ENCODE measurements at places on chromosomes 2 and 18.

DNA sequence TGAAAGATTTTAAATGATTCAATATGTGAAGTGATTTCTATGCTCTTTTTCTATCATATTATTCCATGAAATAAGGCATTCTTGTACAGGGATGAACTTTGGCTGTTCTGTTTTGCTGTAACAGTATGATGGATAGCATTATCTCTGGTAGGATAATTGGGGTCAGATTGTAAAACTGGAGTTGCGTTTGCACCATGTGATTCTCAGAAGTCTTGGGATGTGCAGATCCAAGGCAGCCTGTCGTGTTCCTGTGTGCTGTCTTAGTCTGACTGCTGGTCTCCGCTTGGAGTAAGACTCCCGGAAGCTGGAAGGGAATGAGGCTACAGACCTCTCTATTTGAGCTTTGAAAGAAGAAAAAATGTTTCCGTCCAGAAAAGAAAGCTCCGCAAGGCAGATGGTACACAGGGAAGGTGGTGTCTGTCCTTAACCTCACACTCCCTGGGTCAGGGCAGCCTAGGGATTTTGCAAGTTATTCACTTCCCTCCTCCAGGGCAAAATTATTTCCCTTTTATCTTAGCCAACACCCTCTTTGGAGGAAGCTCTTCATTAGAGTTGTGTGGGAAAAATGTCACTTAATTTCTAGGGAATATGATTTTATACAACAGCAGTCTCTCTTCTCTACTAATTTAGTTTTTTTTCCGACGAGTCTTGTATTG is 250.6 kb downstream of the PTPRM start:
- DNase-seq: no peak

GRCh38 chr2:148981324-148981723 is 57.2 kb upstream of the LYPD6B start:
- DNase-seq: no peak

GRCh38 chr2:240956935-240957655 is 41.3 kb upstream of the SNED1 start:
- no peak for DNase-seq

DNA sequence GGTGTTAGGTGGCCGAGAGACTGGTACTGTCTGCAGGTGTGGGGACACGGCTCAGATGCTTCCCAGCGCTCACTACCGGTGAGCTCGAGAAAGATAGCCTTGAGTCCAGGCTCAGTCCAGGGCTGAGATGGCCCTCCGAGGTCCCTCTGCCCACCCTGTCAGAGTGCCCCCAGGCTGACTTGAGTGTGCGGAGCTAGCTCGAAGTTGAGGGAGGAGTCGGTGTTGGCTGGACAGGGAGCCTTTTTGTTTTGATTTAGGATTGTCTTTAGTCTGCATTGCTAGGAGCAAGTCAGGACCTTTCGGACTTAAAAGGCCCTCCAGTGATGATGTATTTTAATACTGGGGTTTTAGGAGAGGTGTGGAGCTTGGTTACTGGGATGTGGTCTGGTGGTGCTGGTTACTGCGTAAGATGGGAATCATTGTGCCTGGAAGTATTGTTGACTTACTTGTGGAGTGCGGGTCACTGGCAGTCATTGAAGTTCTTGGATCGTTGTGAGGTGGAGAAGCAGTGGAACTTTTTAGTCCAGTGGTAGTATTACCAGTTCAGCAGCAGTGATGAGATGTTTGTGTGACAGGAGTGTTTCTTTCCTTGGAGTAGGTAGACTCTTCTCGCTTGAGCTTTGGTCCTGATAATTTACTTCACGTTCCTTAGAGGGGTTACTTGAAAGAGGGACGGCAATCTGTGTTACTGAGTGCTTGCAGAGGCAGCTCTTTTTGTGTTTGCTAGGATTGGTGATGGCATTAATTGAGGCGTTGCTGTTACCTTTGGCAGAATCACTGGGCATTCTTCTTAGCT is 633 bp downstream of the KIAA1328 start:
- DNase-seq: no peak

GRCh38 chr2:120369250-120369649 is 23.3 kb downstream of the INHBB start:
- no peak for DNase-seq

DNA sequence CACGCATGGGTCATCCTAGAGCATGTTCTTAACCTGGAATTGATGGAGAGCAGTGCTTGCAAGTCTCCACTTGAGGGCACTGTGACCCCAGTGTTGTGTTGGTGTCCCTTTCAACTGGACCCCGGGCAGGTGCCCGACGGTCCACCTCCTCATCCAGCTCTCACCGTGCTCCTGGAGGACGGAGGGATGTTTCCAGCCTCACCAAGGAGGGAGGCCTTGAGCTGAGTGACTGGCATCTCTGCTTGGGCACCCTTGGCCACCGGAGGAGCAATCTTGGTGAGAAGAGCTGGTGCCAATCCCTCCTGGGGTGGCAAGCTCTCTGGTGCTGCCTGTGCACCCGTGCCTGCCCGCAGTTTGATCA is 45.4 kb upstream of the ASB18 start:
- DNase-seq: no peak

DNA sequence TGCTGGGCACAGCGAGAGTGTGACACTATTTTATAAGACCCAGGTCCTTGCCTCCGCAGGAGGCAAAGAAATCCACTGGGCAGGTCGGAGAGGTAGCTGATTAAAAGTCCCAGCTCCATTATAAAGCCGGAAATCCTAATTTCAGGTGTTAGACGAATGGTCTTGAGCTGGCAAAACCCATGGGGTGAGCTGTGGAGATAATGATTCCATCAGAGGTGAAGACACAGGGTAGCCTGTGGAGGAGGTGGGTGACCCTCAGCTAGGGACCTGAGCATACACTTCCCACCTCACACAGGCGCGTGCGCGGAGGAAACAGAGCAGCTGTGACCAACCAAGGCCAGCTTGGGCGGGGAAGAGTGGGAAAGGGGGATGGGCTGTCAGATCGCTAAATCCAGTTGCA is 201.7 kb upstream of the CXCR4 start:
- no peak for DNase-seq

GRCh38 chr18:63433334-63433866 is 11.1 kb upstream of the VPS4B start:
- DNase-seq: no peak

GRCh38 chr18:8350628-8351027 is 258.6 kb upstream of the RAB12 start:
- no peak for DNase-seq

DNA sequence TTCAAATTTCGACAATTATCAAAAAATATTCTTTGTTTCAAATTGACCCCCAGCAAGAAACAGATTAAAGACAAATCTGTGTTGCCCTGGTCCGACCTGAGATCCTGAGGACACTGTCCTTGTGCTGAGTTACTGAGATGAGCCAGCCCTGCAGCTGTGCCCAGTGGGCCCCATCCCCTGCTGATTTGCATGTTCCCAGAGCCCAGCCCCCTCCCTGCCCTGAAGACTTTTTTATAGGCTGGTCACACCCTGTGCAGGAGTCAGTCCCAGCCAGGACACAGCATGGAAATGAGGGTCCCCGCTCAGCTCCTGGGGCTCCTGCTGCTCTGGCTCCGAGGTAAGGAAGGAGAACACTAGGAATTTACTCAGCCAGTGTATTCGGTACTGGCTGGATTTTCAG is 31.4 kb upstream of the ZNG1B start:
- DNase-seq: no peak

GRCh38 chr2:134140251-134140661 is 113.6 kb upstream of the MGAT5 start:
- no peak for DNase-seq

Data from SK-N-MC (cell line).